ENCODE measurements at places on chromosomes 16 and 17.
A peak's percentile ranks its signal among the peaks of the same experiment; 100 is the strongest.

GRCh38 chr16:88812513-88813268, 963 bp upstream of the APRT start:
- DNase-seq, result no peak

DNA sequence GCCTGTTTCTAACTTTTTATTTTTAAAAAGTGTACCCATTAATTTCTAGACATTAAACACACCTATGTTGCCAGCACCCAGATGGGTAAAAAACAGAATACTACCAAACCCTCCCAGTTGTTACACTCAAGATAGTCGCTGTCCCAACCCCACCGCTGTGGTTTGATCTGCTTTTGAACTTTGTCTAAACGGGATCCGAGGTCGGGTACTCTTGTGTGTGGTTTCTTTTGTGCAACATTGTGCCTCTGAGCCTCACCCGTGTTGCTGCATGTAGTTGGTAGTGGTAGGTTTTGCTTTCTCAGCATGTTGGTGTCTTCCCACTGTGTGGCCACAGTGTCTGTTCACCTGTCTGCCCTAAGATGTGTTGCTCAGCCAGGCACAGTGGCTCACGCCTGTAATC, 4.3 kb downstream of the KLHL36 start:
- DNase-seq, result no peak

GRCh38 chr17:36777118-36777517, 160.2 kb upstream of the LHX1 start:
- no peak for DNase-seq

GRCh38 chr16:8848939-8849391, 19.8 kb downstream of the CARHSP1 start:
- DNase-seq, result no peak

DNA sequence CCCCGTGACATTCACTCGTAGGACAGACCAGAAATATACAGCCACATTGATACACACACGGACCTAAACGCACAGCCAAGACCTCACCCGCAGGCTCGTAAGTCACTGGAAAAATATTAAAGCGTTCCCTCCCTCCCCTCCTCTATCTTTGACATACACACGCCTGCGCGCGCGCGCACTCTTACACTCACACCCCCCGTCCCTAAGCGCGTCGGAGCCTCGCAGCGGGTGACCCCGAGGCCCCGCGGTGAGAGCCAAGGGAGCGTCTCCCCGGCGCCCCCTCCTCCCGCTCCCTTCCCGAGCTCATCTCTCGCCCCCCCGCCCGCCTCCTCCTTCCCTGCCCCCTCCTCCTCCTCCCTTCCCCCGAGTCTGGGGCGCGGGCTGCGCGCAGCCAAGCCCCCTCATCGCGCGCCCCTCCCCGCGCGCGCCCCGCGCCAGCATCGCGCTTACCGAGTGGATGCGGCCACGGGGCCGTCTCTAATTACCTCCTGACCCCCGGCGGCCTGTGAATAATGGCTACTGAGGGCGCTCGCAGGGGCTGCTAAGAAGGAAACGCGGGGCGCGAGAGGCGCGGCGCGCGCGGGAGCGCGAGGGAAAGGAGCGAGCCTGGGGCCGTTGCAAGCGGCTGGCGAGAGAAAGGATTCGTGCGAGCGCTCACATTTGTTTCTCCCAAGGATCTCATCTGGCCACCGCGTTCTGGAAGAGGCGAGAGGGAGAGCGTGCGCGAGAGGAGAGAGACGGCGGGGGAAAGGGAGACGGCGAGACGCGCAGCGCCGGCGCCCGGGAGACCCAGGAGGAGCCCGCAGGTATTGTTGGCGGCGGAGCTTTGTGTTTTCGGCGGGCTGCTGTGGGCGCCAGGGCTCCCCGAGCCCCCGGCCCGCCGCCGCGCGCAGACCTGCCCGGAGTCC, 42.4 kb downstream of the RAI1 start:
- DNase-seq, result no peak

DNA sequence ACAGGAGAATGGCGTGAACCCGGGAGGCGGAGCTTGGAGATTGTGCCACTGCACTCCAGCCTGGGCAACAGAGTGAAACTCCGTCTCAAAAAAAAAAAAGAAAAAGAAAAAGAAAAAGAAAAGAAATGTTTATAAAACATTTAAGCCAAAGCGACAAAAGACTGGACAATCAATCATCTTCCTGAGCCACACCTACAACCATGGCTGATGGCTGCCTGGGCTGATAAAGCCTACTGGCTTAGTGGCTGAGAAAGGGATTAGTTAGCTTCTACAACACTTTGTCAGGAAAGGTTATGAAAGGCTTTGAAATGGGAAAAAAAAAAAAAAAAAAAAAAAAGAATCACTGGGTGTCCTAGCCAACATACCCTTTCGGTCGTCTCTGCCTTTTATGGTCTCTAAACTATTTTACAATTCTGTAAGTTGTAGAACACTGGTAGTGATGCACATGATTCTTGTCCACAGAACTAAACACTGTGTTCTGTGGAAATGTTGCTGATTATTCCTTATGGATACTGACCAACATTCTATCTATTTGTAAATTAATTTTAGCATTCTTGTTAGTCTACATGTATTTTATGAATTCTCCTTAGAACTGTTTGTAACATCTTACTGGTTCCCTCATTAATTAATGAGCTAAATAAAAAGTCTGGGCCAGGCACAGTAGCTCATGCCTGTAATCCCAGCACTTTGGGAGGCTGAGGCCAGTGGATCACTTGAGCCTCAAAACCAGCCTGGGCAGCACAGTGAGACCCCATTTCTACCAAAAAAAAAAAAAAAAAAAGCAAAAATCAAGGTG, 45.5 kb downstream of the ZZEF1 start:
- DNase-seq, result no peak

DNA sequence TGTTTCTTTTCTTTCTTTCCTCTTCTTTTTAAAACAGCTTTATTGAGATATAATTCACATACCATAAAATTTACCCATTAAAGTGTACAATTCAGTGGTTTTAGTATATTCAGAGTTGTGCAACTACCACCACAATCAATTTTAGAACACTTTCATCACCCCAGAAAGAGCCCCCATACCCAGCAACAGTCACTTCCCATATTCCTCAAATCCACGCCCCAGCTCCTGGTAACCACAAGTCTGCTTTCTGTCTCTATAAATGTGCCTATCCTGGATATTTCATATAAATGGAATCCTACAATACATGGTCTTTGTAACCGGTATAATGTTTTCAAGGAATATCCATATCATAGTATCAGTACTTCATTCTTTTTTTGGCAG, 19.4 kb downstream of the RARA start:
- no peak for DNase-seq

GRCh38 chr16:4233431-4233830, 8.4 kb downstream of the SRL start:
- no peak for DNase-seq

GRCh38 chr17:74211912-74212208, 1.5 kb upstream of the TTYH2 start:
- no peak for DNase-seq

DNA sequence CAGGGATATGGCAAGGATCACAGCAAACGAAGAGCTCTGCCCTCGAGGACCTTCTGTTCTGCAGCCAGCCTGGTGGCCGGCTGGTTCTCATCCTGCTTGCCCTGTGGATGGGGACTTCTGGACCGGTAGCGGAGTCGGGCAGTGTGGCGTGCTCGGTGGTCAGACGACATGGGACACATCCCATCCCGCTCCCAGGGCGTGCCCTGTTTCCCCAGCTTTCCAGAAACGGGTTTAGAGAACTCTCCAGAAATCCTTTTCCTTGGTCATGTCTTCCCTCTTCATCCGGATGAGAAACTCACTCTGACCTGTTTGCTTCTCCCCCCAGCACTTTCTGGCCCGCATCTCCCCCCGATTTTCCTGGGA, 115.8 kb downstream of the OR1D5 start:
- DNase-seq, result no peak

DNA sequence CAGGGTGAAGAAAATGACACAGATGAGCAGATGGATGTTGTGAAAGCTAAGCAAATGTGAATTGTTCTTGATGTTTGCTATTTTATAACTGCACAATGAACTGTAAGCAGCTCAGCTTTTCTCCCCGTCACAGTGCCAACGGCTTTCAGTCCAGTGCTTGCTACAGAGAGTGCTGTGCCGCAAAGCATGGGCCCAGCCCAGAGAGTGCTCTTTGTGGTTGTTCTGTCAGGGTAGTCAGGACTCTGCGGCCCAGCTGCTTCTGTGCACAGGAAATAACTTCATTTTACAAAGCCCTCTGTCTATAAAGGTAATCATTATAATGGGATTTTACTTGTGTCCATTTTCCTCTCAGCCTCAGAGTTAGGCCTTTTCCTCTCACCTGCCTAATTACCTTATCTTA, 39.1 kb downstream of the CDRT15 start:
- no peak for DNase-seq

DNA sequence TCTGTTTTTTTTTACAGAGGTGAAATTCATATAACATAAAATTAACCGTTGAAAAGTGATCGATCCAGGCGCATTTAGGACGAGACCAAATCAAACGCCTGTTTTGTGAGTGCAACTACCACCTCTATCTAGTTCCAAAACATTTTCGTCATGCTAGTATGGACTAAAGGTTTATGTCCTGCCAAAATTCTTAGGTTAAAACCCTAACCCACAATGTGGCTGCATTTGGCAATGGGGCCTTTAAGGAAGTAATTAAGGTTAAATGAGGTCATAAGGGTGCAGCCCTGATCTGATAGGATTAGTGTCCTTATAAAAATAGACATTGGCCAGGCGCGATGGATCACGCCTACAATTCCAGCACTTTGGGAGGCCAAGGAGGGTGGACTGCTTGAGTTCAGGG, 32.8 kb upstream of the RCVRN start:
- no peak for DNase-seq

DNA sequence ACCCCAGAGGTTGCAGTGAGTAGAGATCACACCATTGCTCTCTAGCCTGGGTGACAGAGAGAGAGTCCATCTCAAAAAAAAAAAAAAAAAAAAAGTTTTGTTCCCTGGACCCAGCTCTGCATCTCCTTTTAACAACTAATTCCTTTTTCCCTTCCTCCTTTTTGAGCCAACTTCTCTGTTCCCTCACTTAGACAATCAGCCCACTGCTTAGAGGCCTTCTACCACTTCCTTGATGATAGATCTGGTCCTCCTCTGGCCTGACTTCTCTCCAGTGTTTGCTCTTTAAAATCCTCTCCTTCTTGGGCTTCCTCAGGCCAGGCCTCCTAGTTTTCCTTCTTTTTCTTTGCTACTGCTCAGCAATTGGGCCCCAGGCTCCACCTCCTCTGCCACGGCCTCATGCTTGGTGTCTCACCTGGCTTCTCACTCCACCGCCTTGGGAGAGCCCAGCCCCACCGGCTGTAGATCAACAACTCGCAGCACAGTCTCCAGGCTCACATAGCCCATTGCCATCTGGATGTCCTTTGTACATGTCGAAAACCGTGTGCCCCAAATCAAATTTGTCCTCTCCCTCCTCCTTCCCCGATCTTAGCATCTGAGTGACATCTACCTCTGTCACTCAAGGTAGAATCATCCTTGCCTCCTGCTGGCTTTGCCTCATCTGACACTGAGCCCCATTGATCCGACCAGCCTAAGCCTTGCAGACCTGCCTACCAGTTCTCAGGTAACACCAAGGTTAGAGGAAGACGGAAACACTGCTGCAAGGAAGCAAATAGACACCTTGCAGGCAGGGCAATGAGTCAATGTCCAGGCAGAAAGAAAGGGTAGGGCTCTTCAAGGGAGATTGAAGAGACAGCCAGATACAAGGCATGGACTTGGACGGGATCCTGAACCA, 17.4 kb downstream of the ARHGAP27 start:
- no peak for DNase-seq

DNA sequence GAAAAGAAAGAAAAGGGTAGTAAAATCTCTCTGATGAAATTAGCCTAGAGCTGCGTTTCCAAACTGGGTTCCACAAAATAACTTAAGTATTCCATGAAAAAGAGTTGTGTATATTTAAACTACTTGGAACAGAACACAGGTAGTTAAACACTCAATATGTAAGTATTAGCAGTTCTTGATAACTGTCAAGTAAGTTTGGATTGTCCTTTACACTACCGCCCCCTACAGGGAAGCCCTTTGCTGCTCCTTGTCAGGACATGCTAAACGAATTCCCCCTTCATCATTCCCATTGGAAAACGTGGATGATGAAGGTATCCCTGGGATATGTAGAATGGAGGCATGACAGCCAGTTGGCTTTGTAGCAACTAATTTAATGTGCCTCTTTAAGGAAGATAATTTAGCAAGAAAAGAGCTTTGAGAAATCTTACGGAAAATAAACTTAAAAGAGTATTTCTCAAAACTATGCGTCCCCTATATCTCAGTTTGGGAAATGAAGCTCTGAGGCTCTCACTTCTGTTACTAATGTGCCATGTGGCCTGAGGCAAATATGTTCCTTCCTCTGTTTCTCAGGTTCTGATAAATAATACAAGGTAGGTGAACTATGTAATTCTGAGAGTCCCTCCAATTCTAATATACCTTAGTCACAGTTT, 18.8 kb downstream of the NCBP3 start:
- peak; percentile 68 for DNase-seq

- no peak for DNase-seq
Observed at GRCh38 chr16:2814551-2815298, 2.3 kb upstream of the PRSS21 start.

DNA sequence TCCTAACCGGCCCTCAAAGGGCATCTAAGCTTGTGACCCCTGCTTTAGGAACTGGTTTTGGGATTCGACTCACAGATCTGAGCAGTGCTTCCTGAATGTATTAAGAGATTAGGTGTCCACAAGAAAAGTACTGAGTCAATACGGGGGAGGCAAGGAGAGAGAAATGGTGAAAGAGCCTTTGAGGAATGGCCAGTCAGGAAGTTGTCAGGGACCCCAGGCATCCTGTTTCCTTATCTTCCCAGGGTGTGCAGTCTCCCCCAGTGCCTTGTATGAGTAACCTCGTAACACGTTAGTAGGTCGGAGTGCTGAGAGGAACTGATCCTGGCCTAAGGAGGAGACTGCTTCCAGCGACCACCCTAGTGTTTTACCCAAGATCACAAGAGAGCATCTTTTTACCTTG, 16.4 kb upstream of the TMED6 start:
- no peak for DNase-seq

Measured in activated T-cell treated with anti-CD3 and anti-CD28 coated beads for 4 hours (primary cell).